ENCODE measurements at places on chromosomes 7 and 10.

- DNase-seq = peak; percentile 90
These were observed 2.1 kb downstream of the PCOLCE start for GRCh38 chr7:100604028-100604975.

GRCh38 chr7:151859111-151859947 lies 17.6 kb downstream of the PRKAG2 start:
- no peak for DNase-seq

- DNase-seq = no peak
These were observed 43.4 kb upstream of the PLEKHA1 start for GRCh38 chr10:122331100-122331499.

- DNase-seq = no peak
These were observed 17.2 kb downstream of the CEP41 start for GRCh38 chr7:130423501-130424037.

GRCh38 chr7:156544919-156545715 lies 95.5 kb upstream of the RNF32 start:
- no peak for DNase-seq

DNA sequence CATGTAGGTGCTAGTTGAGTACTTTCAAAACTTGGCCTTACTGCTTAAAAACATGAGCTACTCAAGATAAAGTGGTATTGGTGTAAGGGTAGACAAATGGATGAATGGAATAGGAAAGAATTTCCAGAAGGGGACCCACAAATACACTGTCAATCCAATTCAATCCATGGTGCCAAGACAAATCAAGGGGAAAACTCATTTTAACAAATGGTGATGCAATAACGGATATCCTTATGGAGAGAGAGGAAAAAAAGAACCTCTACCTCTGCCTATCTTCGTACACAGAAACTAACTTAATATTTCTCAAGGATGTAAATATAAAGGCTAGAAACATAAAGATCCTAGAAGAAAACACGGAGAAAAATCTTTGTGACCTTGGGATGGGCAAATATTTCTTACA lies 123.8 kb upstream of the RSU1 start:
- DNase-seq = no peak

GRCh38 chr10:3886641-3887251 lies 101.7 kb upstream of the KLF6 start:
- DNase-seq = no peak

GRCh38 chr7:8590791-8591190 lies 157.4 kb downstream of the NXPH1 start:
- DNase-seq = no peak

DNA sequence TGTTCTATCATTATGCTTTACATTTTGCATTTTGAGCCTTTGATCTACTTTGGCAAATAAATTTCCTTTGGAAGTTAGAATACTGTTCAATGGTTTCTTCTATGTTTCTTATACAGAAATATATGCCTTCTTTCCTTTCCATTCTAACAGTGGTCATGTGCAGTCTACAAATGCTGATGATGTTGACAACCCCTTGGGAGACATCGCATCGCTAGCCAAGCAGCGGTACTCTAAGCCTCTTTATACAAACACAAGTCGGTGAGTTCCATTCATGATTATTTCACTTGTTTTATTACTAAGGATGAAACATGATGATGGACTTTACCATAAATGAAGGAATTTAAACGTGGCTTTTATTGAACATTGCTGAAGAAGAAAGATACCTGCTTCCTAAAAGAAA lies 48.1 kb upstream of the ZPBP start:
- no peak for DNase-seq

GRCh38 chr10:76354212-76354738 lies 922.9 kb downstream of the LRMDA start:
- DNase-seq = no peak

DNA sequence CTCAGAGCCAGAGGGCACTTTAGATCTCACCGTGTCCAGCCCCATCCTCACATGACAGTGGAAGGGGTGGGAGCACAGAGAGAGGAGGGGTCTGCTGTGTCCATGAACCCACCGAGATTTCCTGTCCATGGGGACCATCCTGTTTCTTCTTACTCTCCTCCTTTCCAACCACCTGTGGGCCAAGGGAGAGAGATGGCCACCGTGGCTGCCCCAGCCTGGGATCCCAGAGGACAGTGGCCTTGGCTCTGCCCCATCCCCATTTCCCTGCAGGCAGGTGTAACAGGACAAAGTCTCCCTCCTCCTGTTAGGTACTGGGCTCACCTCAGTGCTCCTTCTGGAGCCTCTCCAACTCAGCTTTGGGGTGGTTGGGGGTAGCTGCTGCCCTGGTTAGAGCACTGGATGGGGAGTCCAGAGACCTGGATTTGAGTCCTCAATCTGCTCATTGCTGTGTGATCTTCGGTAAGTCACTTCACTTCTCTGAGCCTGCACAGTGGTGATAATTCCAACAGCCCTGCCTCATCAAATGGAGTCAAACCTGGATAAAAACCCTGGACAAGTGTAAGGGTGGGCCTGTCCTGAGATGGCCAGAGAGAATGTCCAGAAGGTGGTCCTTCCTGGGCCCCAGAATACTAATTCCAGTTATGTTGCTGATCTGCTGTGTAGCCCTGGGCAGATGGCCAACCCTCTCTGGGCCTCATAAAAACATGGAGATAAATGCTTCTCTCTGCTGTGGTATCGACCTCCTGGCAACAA lies 17.8 kb upstream of the PCBD1 start:
- DNase-seq = no peak

GRCh38 chr7:18308938-18309337 lies 186.6 kb upstream of the HDAC9 start:
- no peak for DNase-seq
